ENCODE measurements at places on chromosomes 12 and 14.

GRCh38 chr12:122471324-122472226 lies 29.2 kb downstream of the ZCCHC8 start:
- DNase-seq = peak; percentile 10

DNA sequence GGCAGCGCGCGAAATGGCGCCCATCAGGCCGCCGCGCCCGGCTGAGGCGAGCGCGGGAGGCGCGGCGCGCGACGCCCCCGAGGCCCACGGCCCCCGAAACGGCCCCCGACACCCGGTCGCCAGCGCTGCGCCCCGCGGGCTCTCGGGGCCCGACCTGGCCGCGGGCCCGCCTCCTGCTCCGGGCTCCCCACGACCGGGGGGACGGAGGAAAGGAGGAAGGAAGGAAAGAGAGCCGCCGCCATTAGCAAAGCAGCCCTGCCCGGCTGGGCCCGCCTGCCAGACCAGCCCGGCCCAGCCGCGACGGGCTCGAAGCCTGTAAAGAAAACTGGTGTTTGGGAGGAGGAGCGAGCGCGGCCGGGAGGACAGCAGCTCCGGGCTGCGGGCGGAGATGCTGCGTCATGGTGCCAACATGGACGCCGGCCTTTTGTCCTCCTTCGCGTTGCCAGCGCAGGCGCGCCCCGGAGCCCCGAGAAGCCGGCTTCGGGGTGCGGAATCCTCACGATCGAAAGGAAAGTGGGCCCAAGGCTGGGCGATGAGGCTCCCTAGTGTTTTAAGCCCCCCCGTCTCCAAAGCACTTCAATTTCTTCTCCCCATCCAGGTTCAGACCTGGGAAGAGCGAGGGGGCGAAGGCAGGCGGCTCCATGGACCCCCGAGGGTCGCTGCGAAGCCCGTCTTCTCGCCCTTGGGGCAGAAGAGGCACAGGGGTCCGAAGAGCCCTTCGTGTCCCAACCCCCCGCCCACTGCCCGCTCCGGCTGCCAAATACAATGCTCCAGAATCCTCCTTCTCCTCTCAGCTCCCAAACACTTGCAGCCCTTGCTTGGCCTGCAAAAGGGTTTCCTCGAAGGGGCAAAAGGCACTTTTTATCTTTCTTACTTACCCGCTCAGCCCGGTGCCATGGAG lies 2.9 kb upstream of the SETD1B start:
- DNase-seq = peak; percentile 76

GRCh38 chr14:49972823-49973222 lies 79.9 kb downstream of the ARF6 start:
- peak; percentile 43 for DNase-seq

DNA sequence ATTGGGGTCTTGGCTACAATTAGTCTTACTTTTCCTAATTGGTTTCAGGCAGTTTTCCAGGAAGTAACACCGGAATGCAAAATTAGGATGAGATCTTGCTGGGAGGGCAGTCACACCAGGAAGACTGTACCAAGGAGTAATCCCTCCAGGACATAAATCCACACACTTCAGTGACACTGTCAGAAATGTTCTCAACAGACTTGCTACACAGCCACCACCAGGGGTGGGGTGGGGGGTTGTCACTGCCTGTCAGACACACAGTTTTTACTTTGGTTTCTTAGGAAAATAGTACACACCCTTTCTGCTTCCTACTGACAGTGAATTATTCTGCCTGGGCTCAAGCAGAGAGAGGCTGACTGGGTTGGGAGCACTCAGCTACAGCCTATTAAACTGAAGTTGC lies 102.9 kb upstream of the CCDC196 start:
- no peak for DNase-seq

- peak; percentile 33 for DNase-seq
Measured at GRCh38 chr12:111842556-111843396, 748 bp downstream of the MAPKAPK5 start.

DNA sequence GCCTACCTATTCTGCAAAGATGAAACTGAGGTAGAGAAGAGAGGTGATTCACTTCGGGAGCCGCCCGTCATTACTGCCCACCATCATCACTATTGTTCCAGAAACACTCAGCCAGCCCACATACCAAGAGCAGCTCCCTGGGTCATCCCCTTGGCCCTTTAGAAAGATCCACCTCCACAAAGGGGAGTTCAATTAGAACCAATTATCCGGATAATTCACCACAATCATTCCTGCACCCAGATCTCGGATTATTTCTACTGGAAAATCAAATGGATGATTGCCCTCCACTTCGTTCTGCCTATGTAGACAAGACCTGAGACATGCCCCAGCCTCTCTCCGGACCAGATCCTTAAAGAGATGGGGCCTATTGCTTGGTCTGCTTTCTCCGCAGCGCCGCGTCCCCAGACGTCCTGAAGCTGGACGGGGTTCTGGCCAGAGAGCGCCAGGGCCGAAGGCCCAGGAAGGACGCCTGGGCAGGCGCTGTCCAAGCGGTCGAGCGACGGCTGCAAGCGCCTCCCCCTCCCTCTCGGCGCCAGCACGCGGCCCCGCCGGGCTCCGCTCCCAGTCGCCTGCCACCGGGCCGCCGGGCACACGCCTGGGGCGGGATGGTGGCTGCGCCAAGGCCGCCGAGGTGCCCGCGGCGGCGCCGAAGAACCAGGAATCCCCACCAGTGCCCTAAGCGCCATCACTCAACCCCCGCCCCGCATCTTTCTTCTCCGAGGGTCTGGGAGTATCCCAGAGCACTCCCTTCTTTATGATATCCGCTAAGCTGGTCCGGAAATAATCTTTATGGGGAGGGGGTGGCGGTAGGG lies 1.3 kb upstream of the ASCL1 start:
- DNase-seq = no peak
